ENCODE measurements at places on chromosomes 11 and 22.

DNA sequence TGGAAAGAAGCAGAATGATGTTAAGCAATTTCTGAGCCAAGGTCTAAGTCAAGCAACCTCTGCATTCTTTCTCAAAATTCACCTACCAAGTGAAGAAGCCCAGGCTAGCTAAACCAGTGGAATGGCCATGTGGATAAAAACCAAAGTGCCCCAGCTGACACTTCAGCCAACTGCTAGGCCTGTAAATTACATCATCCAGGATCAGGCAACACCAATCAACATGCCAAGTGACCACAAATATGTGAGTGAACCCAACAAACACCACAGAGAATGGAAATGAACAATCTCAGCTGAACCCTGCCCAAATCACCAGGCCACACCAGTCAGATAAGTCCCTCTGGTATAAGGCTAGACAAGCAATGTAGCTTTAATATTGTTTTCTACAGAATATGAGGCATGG lies 25.1 kb upstream of the FJX1 start:
- DNase-seq = peak; percentile 93

GRCh38 chr11:78346799-78347198 lies 70.8 kb downstream of the GAB2 start:
- no peak for DNase-seq

GRCh38 chr11:79503028-79503427 lies 62.2 kb upstream of the TENM4 start:
- no peak for DNase-seq

DNA sequence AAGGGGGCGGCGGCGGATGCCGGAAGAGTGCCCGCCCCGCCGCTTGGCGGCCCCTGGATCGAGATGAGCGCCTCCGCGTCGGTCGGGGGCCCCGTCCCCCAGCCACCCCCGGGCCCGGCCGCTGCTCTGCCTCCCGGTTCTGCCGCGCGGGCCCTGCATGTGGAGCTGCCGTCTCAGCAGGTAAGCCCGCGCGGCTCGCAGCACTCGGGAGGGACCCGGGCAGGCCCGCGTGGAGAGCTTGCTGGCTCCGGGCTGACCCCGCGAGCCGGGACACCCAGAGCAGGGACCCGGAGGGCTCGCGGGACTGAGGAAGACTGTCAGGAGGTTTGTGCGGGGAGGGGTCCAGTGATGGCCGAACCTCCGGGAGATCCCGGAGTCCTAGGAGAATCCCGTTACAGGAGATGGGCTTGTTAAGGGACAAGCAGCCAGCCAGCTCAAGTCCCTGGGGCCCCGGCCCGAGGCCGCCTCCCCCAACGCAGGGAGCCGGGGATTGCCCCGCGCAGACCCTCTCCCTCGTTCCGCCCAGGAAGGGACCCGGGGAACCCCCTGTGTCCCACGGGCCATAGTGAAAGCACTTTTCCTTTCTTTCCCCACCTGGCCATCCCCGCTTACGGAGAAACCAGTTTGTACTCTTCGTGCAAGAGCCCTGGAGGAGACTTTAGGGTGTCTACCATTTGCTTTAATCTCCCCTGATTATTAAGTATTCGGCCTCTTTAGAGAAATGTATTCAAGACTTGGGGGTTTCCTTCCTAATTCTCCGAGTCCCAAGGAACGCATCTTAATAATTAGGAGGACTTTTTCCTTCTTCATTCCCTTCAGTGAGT lies 547 bp downstream of the UVRAG start:
- DNase-seq = no peak

- no peak for DNase-seq
These were observed 146.0 kb downstream of the BBOX1 start for GRCh38 chr11:27186580-27186979.

Measured in mammary epithelial cell (primary cell).